Lower leg skin (tissue), 4 donors: ENCODE measurements at places on chromosomes 3 and 15.

DNA sequence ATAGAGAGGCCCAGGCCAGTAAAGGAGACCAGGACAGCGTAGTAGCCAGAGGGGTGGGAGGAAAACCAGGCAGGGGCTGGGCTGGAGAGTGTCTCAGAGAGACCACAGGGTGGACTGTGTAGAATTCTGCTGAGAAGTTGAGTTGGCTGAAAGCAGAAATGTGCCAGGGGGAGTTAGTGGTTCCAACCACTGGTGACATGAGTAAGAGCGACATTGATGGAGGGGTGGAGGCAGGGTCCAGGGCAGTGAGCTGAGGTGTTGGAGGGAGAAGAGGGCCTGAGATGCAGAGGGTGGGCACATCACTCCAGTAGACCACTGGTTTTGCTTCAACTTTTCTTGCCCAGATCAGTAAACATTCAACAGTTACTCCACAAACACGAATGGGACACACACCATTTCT lies 106.5 kb downstream of the ASB7 start:
- no peak for DNase-seq

DNA sequence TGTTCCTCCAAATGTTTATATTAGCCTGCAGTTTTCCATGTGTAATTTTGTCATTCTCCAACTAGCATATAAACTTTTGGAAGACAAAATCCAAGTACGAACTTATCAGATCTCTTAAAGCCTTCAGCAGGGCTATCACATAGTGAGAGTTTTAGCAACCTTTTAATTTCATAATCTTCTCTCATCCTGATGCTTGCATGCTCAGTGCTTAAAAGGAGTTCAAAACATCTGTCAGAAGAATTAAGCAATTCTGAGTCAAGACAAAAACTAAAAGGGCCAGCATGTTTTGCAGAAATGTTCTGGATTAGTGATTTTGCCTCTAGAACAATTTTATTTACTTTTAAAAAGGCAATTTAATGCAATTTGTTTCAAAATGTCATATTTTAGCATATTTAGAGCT lies 73.4 kb upstream of the SLC2A2 start:
- no peak for DNase-seq

GRCh38 chr3:72191209-72191960 lies 406.4 kb upstream of the PROK2 start:
- DNase-seq: no peak

DNA sequence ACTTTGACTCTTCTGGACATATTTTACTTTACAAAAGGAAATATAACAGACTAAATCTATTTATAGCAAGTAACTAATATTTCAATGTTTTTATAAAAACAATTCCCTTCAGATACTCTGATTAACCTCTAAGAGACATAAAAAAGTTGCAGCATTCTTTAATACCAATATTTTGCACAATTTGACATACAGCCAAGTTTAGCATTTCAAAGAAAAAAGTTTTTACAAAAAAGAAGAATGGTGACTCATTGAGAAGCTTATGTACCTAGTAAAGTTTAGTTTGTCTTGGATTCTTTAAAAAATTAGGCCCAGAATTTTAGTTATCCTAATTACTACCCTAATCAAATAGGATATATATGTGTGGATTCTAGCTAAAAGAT lies 17.6 kb downstream of the DAZL start:
- no peak for DNase-seq

- DNase-seq: peak; percentile 31
Observed at GRCh38 chr3:129313665-129314385, 35.2 kb downstream of the HMCES start.

DNA sequence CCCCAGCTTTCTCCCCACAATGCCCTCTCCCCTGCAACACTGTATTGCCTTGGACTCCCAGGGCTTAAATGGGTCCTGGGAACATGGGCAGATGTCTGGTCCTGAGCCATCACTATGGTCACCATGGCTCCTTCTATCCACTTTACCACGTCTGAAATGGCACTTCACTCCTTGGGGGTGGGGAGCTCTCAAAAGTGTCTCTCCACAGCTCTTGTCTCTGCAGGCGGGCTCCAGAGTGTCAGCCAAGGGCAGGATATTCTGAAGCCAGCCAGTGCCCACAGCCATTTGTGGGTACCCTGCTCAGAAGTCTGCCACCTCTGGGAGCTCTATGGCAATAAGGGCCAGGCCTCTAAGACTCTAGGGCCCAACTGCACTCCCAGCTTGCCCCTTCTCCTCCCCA lies 163.9 kb downstream of the PPM1L start:
- no peak for DNase-seq

- DNase-seq: no peak
Observed at GRCh38 chr3:148736086-148736485, 38.4 kb downstream of the AGTR1 start.

DNA sequence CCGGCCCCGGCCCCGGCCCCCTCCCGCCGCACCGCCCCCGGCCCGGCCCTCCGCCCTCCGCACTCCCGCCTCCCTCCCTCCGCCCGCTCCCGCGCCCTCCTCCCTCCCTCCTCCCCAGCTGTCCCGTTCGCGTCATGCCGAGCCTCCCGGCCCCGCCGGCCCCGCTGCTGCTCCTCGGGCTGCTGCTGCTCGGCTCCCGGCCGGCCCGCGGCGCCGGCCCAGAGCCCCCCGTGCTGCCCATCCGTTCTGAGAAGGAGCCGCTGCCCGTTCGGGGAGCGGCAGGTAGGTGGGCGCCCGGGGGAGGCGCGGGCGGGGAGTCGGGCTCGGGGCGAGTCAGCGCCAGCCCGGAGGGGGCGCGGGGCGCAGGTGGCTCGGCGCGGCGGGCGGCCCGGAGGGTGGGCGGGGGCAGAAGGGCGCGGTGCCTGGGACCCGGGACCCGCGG lies 352 bp downstream of the CHRD start:
- peak; percentile 94 for DNase-seq

GRCh38 chr3:157157836-157158235 lies 2.1 kb downstream of the CCNL1 start:
- no peak for DNase-seq

- DNase-seq: no peak
Observed at GRCh38 chr3:174126990-174127758, 729.6 kb downstream of the NLGN1 start.

- no peak for DNase-seq
Observed at GRCh38 chr15:99613887-99614647, 48.3 kb downstream of the MEF2A start.

DNA sequence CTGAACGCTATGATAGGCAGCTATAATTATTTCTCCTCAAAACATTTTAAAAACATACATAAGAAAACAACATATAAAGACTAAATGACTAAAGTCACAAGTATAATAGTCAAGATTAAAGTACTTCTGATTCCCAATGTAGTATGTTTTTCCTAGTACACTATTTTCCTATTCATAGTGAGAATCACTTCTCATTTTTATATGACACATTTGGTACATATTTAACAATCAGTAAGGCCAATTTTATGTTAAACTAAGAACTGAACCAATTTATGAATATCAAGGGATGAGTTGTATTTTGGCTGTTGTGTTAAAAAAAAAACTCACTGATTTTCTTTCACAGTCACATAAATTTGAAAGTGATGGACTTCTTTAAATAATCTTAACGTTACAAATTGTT lies 79.7 kb downstream of the DENND4A start:
- no peak for DNase-seq

GRCh38 chr3:52299879-52300611 lies 12.4 kb downstream of the GLYCTK start:
- DNase-seq: no peak
